ENCODE measurements at places on chromosomes 11 and 22.
A peak's percentile ranks its signal among the peaks of the same experiment; 100 is the strongest.

DNA sequence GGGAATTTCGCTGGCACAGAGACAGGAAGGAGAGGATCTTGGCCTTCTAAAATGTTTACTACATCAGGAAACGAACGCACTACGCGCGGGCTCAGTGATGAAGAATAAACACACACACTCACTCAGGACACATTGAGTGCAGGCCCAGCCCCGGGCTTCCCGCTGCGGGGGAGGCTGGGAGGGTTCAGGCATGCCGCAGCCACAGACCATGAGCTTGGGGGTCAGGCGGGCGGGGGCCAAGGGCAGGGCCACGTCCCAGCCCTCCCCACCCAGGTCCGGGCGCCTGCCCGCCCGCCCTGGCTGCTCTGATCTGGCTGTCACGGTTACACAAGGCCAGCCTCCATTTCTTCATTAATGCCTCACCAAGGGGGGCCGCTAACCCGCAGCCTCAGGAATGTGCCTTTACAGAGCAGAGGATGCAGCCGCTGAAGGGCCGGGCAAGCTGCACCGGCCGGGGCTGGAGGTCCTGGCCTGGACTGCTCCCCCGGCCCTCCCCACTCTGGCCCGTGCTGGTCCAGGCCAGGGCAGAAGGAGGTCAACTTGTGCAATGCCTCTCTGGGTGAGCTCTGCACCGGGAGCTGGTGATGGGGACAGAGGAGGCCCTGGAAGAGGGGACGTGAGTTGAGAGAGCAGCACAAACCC is 41.7 kb downstream of the IGF2 start:
- DNase-seq: peak; percentile 28

GRCh38 chr11:30326906-30327305 is 4.0 kb downstream of the ARL14EP start:
- DNase-seq: no peak

DNA sequence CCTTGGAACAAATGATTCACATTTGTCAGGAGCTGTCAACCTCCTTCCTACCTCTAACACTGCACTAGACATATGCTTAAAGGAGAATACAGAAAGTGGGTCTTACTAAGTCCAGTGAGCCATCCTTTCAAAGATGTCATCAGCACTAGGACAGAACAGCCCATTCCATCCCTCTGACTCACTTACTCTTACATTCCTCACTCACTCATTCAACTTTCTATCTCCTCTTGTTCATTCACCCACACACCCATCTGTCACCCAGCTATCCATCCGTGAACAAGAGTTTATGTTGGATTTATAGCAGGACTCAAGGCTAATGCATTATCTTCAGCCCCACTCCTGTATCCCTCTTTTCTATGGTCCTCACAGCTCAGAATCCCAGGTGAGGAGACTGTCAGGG is 9.1 kb downstream of the INSC start:
- no peak for DNase-seq

DNA sequence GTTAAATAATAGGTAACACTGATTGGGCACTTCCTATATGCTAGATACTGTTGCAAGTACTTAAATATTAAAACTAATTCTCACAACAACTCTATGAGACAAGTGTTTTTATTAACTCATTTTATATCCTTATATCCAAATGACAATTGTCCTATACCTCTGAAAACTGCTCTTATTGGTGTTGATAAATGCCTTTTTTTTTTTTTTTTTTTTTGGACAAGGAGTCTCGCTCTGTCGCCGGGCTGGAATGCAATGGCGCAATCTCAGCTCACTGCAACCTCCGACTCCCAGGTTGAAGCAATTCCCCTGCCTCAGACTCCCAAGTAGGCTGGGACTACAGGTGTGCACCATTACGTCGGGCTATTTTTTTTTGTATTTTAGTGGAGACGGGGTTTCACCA is 41.6 kb downstream of the MRTFA start:
- DNase-seq: no peak

GRCh38 chr11:116279511-116279910 is 493.3 kb downstream of the BUD13 start:
- DNase-seq: no peak

- no peak for DNase-seq
Observed at GRCh38 chr11:27201454-27202302, 161.1 kb downstream of the BBOX1 start.

GRCh38 chr11:123194337-123195187 is 486 bp downstream of the CLMP start:
- no peak for DNase-seq

DNA sequence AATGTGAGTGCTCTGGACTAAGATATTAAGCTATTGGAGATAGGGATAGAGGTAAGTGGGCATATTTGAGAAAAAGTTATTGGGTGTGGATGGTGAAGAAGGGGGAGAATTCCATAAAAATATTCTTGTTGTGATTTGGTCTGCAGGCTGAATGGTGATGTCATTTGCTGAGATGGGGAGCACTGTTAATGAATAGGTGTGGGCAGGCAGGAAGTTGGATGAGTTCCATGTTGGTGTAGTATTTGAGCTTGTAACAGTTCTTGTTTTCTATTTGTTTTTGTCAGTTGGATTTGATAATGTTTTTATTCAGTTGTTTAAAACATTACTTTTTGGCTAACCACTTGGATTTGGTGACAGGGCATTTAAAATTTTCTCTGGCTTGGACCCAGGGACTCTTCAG is 168.8 kb downstream of the C11orf87 start:
- no peak for DNase-seq

- no peak for DNase-seq
Observed at GRCh38 chr11:1644601-1645356, 15.2 kb downstream of the KRTAP5-5 start.

DNA sequence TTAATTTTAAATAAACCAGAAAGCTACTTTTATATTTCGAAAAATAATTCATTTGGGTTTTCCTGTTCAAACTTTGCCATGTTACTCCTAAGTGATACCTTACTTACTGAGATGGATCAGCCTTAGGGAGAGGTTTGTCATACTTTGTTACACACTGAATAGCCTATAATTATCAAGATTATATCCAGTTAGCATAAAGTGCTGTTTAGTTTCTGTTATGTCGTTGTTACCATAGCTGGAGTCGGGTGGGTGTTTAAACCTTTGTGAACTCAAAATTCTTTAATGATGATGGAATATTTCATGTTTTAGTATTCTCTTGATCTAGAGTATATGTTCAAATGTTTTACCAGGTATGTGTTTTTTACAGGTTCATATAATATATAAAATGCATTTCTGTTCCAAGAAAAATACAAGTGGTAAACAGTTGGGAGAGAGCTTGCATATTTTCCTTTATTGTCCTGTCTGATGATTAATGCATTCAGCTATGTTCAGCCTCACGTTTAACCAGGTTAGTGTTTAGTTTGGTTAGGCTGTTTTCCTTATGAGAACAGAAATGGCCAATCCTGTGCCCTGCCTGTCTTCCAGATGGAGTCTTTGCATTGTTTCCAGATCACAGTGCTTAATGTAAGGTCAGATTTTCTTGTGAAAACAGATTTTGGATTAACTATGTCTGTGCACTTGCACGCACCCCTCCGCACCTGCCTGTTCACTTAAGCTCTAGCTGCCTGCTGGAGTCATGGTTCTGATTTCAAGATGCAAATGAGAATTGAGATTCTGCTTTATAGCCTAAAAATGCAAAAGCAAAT is 105.6 kb downstream of the ATXN10 start:
- DNase-seq: no peak

DNA sequence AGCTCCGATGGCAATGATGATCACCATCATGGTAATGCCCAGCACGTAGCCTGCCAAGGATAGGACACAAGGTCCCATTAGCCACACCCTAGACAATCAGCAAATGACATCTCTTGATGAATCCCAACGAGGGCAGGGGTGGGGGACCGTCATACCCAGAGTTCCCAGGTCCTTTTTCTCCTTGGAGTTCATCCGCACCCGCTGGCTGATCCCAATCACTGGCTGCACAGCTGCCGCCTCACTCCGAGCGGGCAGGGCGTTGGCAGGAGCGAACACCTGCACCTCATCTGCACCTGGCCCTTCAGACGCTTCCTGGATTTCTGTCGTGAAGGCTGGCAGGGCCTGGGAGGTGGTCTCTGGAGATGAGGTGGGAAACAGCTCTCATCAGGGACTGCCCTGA is 2.9 kb downstream of the PIK3IP1 start:
- no peak for DNase-seq

DNA sequence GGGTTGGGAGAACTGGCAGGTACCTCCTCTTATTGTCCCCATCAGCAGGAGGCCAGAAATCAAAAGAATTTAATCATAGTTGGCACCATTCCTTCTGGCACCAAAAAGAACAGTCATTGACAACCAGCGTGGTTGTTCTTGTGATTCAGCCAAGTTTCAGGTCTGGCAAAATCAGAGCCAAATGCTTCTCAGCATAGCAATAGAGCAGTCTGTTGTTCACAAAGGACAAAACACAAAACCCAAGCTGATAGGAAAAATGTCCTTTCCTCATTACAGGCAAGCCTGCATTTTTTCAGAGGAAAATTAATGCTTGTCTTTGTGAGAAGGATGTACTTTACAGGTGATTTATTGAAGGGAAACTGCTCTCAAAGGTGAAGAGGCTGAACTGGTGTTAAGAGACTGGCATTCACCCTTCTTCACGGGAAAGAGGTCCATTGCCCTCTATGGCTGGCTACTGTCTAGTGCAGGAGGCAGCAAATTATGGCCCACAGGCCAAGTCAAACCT is 241.8 kb upstream of the ARHGAP42 start:
- DNase-seq: no peak

- DNase-seq: no peak
Observed at GRCh38 chr22:41341990-41342389, 39.8 kb upstream of the TEF start.

GRCh38 chr11:100769617-100770016 is 82.5 kb downstream of the ARHGAP42 start:
- no peak for DNase-seq

- no peak for DNase-seq
Observed at GRCh38 chr11:17561526-17561925, 14.5 kb downstream of the OTOG start.

DNA sequence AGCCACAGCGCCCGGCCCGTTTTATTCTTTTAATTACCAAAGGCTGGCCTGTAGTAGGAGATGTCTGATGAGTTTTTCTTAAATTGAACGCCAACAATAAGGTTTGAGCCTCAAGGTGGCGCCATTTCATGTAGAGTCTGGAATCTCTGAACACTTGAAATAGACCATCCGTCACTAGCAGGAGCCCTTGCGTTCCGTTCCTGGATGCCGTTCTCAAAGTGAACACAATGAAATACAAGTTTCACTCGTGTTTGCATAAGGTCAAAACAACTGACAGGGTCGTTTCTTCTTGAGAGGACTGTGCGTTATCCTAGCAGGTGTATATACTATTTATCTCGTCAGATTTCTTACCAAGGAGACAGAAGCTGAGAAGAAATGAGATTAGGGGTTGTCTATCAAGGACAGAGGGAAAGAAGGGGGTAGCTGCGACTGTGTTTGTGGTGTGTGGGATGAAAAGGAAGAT is 18.7 kb upstream of the SCGB1D1 start:
- peak; percentile 67 for DNase-seq

DNA sequence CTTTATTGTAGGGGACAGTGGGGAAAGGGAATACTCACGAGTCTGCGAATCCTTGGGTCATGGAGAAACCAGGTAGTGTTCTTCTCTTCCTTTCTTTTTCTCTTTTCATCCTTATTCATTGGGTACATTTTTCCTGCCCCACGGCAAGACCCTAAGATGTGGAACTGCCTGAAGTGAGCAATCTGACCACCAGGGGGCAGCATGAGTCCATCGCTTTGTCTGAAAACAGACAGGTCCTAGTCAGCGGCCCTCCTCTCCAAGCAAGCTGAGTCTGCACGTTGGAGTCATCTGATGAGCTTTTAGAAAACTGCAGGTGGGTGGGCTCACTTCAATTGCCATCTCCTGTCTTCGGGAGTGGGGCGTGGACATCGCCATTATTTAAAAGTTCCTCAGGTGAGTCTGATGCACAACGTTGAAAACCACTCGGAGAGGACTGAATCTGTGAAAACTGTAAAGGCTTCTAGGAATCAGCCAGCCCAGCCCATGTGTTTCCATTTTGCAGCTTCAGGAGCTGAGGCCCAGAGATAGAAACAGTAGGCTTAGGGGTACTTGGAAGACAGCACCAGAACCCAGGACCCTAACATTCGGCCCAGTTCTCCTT is 34.0 kb upstream of the FBXO3 start:
- DNase-seq: peak; percentile 63

- no peak for DNase-seq
Observed at GRCh38 chr11:3111919-3112690, 53.0 kb downstream of the OSBPL5 start.

DNA sequence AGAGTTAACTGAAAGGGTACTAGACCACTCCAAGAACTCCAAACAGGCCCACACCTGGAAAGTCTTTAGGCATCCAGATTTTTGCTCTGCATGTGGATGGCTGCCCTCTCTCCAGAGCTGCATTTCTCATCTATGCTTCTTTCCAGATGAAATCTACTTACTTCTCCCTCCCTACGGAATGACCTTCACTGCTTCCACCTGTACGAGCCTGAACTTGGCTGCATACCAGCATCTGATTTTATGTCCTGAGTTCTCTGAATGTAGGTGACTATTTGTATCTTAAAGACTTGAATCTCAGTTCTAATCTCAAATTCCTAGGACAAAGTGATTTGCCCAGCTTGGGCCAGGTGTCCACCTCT is 13.3 kb downstream of the CELF1 start:
- DNase-seq: no peak

DNA sequence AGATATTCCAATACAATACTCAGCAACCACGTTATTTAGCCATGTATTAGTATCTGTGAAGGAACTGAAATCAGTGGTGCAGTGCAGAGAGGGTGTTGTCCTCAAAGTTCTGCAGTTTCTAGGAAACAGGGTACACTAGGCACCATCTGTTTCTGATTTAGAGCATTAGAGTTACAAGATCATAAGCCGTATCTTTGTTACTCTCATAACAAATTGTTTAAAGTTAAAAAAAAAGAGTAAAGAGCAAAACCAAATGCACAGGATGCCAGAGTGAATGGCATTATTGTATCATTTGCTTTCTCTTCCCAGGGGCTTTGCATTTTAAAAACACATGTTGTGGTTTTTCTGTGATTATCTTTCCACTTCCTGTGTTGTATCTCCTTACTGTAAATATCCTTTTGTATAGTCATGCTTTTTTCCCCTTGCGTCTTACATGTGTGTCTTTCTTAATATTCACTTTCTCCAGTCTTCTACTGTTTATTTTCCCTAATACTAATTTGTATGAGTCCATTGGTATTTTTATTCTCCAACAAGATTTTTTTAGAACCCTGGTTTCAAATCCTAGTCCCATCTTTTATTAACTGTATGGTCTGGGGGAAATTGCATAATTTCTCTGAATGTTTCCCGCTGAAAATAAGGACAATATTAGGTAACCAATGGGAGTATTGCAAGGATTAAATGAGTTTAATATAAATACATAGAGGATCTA is 15.2 kb upstream of the NUP160 start:
- DNase-seq: no peak

Measured in iPS DF 19.7 (cell line).